ENCODE measurements at places on chromosomes 6 and 20.

DNA sequence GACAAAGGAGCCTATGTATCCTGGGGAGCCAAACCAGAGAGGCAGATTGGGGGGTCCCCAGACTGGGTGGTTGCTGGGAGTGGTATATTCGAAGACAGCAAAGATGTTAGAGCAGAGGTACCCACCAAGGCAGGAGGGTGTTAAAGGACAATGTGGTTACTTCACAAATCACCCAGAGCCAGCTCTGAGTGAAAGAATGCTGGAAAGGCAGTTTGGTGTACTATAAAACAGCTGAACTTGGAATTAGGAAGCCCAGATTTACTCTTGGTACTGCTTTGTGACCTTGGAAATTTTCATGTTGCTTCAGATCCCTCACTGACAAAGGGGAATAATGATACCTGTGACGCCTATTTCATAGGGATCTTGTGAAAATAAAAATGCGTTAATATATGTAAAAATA lies 121.6 kb downstream of the CD164 start:
- DNase-seq: no peak

- no peak for DNase-seq
Observed at GRCh38 chr20:10658051-10658823, 15.6 kb downstream of the JAG1 start.

DNA sequence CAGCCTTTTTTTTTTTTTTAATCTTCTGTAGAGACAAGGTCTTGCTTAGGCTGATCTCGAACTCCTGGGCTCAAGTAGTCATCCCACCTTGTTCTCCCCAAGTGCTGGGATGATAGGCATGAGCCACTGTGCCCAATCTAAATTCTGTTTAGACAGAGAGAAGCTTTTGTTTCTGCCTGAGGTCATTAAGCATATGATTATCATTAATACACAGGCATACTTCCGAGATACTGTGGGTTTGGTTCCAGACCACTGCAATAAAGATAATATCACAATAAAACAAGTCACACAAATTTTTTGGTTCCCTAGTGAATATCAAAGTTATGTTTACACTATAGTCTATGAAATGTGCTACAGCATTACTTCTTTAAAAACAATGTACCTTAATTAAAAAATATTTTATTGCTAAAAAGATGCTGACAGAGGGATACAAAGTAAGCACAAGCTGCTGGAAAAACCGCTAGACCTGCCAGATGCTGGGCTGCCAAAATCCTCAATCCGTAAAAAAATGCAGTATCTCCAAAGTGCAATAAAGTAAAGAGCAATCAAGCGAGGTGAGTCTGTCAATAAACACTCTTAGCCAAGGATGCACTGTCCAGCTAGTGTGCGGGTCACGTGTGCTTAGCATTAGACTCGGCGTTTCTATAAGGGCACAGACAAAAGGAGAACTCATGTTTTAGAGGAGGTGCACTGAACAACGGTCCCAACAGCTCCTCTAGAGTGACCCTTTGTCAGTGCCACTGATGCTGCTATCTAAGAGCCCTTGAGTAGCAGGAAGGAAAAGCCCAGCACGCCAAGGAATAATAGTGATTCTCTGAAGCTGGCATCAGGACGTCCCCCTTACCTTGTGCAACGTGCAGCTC lies 16.1 kb downstream of the TXNDC5 start:
- no peak for DNase-seq

- DNase-seq: no peak
Observed at GRCh38 chr20:48231253-48231930, 446.1 kb upstream of the SULF2 start.

DNA sequence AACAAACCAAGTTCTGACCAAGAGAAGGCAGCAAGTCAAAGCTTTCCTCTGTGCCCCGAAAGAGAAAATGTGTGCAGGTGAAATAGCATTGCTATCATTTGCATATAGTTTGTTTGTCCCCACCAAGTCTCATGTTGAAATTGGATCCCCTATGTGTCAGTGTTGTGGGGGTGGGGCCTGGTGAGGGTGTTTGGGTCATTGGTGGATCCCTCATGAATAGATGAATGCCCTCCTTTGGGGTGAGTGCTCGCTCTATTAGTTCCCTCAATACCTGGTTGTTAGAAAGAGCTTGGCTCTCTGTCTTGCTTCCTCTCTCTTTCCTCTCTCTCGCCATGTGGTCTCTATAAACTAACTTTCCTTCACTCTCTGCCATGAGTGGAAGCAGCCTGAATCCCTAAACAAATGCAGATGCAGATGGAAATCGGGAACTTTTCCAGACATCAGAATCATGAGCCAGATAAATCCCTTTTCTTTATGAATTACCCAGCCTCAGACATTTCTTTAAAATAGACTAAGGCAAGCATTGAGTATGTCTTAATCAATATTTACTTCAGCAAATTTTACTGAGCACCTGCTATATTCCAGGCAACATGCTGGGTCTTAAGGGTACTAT lies 43.8 kb upstream of the SYNDIG1 start:
- no peak for DNase-seq

- DNase-seq: no peak
Observed at GRCh38 chr20:34033903-34034302, 40.2 kb downstream of the RALY start.

GRCh38 chr20:43571310-43571709 lies 12.5 kb downstream of the SGK2 start:
- DNase-seq: no peak

DNA sequence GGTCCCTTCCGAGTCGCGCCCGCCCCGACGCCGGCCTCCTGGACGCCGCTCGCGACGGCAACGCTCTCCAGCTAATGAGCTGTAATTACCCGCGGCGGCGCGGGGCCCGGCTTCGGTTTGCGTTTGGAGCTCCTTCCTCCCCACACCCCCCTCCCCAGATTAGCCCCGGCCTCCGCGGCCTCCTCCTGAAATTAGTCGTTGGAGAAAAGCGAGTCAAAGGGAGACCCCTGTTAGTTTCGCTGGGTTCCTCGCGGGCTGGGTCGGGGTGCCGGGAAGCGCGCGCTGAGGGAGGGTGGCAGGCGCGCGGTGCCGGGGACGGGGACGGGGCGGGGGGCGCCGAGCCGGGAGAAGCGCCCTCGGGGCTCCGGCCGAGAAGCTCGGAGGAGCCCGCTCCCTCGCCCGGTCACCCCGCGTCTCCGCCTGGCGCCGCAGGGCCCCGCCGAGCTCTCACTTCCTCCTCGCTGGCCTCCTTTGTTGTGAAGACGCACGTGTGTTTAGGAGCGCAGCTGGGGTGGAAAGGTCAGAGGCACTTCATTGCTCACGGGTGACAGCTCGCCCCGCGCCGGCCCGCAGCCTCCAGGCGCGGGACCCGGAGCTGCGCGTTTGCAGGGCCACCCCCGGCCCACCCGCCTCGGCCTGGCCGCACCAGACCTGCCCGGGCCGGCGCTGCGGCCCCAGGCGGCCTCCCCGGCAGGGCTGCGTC lies 4.9 kb downstream of the FOXC1 start:
- DNase-seq: no peak

- no peak for DNase-seq
Observed at GRCh38 chr6:39777218-39777617, 15.0 kb upstream of the DAAM2 start.

GRCh38 chr6:30787954-30788353 lies 43.6 kb upstream of the IER3 start:
- no peak for DNase-seq

GRCh38 chr20:20548527-20549266 lies 163.7 kb downstream of the RALGAPA2 start:
- DNase-seq: no peak

- no peak for DNase-seq
Observed at GRCh38 chr6:148708707-148709106, 38.1 kb upstream of the UST start.

- no peak for DNase-seq
Observed at GRCh38 chr20:62682912-62683517, 25.6 kb upstream of the NTSR1 start.

DNA sequence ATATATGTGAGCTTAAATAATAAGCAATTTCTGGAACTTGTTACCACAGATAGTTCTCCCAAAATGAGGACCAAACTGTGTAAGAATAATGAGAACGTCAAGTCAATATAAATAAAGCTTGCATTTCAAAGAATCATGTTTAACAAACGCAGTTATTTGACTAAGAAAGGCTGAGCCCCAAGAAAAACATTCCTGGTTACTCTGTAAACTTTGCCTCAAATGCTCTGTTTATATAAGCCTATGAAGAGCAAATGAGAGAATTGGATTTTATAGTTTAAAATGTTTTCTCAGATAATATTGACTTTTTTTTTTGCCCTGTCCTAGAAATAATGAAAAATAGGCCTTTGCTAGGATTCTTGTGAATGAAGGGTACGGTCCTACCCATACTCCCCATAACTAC lies 81.3 kb downstream of the C6orf52 start:
- DNase-seq: no peak

DNA sequence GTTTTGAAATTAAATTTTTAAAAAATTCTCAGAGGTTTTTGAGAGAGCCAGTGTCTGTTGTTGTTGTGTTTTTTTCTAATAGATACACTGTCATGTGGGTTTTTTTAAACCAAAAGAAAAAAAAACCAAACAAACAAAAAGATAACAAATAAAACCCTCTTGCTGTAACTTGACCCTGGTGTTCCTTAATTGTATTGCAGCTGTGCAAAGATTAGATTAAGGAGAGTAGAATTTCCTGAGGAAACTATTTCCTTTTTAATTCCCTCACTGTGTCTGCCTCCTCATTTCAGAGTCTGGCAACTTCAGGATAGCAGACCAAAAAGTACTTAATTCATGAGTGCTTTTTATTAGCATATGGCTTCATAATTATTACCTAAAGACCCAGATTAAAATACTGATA lies 281.9 kb downstream of the EPM2A start:
- no peak for DNase-seq

GRCh38 chr6:112298021-112298745 lies 43.8 kb upstream of the LAMA4 start:
- DNase-seq: no peak

- no peak for DNase-seq
Observed at GRCh38 chr6:13834790-13835189, 20.4 kb upstream of the MCUR1 start.

DNA sequence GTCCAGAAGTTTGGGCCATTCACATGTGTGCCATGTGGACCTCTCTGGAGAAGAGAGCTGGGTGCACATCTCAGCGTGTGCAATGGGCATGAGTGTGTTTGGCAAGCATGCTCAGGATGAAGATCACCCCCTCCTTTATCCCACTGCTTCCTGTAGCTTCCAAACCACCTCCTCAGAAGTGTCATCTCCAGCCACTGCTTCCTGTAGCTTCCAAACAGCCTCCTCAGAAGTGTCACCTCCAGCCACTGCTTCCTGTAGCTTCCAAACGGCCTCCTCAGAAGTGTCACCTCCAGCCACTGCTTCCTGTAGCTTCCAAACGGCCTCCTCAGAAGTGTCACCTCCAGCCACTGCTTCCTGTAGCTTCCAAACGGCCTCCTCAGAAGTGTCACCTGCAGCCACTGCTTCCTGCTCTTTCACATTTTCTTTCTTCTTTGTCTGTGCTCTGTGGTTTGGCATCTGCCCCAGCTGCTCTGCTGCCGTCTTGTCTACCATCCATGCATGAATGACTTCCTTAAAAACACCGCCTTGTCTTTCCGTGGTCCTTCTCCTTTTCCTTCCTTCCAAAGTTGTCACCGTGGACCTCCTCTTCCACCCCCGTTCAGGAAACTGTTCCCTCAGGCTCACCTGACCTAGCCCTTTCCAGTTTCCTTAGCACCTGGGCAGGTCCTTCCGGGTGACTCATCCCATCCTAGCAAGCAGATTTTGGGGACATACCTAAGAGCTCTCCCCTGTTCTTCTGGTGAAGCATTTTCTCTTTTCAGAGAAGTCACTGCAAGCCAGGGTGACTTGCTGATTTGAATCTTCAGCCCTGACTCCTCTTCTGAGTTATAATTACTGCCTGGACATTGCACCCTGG lies 43.5 kb upstream of the TIAM2 start:
- DNase-seq: no peak

DNA sequence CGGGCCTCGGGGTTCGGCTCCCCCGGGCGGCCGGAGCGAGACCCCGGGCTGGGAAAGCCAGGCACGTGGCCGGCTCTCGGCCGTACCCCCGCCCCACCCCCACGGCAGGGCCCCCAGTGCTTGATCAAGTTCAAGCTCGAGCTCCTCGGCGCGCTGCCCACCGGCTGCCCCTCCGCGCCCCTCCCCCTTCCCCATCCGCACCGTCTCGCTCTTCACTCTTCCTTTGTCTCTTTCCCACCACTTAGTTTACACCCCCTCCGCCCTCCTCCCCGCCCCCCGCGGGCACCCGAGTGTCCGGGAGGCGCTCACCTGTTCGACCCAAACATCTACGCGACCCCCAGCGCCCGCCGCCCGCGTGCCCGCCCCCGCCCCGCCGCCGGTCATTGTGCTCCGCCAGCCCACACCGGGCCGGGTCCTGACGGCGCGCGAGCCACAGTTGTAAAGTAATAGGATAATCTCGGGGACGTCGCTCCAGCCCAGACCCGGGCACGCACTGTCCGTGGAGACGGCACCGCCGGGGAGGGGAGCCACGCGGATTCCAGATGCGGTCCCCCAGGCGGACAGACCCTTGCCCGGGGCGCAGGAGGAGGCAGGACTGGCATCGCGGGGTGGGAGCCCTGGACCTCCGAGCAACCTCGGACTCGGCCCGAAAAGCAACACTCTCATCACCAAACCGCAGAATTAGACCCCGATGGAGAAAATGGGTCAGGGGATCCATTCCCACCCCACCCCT lies 100.7 kb downstream of the NOL4L start:
- DNase-seq: no peak

DNA sequence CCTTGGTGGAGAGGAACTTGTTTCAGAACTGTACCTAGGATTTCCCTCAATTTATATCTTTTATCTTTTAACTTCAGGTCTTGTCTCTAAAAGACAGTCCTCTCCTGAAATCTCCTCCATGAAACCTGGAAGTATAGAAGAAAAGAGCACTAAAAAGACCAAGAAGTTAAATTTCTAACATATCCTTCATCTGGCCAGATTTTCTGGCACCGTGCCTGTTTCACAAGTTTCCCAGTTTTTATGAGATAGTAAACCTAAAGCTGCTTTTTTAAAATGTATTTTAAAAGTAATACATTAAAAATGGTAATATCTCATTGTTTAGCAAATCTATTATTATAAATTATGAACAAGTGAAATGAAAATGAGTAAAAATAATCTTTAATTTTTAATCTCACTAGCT lies 348.3 kb upstream of the RSPO3 start:
- DNase-seq: no peak

Data from stimulated activated CD4-positive, alpha-beta T cell treated with anti-CD3 and anti-CD28 coated beads, Interleukin-15, amount 100 ng/mL, for 1 hour (primary cell).